ENCODE measurements at places on chromosomes 11 and 22.

DNA sequence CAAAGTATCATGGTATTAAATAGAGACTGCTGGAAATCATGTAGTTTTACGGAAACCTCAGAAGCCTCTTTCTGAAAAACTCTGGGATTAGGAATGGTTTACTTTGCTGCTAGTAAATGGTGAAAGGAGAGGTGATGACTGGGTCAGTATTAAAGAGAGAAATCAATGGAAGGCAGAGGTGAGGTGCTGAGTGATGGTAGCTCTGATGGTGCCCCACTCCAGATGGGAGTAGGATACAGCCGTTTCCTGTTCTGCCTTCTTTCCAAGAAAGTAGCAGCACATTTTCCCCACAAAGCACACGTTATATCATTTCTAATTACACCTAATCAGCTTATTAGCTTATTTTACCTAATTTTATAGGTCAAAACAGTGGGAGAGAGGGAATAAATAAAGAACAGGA lies 267.6 kb upstream of the PITPNB start:
- no peak for DNase-seq

GRCh38 chr11:8357891-8358566 lies 94.4 kb upstream of the LMO1 start:
- DNase-seq: no peak

DNA sequence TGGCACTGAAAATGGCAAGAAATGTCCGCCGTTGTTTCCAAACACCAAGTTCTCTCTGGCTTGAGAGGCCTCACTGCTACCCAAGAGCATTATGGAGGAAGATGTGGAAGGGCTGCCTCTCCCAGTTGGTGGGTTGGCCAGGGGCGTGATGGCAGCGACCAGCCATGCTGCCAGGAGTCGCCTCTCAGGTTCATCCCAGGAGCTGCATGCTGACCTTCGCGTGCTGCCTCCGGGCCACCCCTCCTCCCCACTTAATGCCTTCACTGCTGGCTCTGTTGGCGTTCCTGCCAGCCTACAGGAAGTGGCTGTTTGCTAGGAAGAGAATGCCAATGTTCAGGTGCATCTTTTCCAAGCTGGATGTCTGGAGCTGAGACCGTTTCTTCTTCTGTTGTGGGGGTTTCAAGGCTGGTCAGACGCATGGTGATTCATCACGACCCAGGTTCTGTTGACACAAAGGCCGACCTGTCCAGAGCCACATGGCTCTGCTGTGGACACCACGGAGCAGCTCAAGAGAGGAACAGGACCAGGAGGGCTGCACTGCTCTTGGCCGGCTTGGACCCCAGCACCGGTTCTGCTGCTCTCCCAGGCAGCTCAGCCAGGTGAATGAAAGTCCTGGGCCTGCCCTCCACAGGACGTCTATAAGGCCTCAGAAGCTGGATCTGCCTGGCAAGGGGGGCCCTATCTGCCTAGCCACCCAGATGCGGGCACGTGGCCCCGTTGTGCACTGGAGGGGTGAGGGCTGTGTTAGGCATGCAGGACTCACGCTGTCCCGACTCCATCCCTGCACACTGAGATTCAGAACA lies 25.1 kb downstream of the TBX1 start:
- no peak for DNase-seq

DNA sequence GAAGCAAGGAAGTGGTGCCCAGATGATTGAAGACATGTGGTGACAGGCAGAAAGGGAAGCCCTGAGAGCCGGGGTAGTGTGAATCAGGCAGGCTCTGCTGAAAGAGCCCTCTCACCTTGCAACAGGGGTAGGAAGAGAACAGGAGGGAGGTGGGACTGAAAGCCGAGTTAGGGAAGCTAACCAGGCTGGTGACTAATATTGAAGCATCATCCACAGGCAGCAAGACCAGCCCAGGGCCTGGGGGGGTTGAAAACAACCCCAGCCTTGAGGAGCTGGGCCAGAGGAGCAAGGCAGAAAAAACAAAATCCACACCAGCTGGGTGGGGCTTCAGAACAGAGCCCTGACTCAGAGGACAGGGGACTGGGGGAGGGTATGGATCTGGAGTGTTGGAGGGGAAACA lies 35.0 kb upstream of the CRTAM start:
- no peak for DNase-seq

DNA sequence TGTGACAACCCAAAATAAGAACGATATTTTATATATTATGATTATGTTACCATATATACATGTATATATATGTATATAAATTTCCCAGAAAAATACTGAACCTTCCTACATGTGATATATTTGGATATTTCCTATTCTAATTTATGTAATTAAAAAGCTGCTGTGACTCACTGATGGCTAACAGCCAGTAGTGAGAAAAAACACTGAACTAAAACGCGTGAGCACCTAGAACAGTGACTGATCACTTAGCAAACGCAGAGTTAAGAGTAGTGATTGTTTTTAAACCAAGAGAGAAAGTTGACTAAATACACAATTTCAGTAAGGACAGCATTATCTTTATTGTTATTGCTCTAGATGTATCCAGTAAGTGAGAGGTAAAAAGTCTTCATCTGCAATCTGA lies 213.8 kb downstream of the TMEM135 start:
- DNase-seq: no peak

GRCh38 chr11:83537131-83537610 lies 251.0 kb upstream of the CCDC90B start:
- DNase-seq: no peak

All from CD4-positive, alpha-beta T cell (primary cell).